ENCODE measurements at places on chromosomes 7 and 10.

GRCh38 chr7:7816816-7817536 lies 98.6 kb upstream of the RPA3 start:
- DNase-seq, result no peak

- DNase-seq, result peak; percentile 48
Measured at GRCh38 chr7:150909200-150909995, 57.1 kb downstream of the AOC1 start.

- DNase-seq, result no peak
Measured at GRCh38 chr7:42025635-42026375, 211.2 kb downstream of the GLI3 start.

- no peak for DNase-seq
Measured at GRCh38 chr10:101781984-101782810, 1.0 kb downstream of the NPM3 start.

DNA sequence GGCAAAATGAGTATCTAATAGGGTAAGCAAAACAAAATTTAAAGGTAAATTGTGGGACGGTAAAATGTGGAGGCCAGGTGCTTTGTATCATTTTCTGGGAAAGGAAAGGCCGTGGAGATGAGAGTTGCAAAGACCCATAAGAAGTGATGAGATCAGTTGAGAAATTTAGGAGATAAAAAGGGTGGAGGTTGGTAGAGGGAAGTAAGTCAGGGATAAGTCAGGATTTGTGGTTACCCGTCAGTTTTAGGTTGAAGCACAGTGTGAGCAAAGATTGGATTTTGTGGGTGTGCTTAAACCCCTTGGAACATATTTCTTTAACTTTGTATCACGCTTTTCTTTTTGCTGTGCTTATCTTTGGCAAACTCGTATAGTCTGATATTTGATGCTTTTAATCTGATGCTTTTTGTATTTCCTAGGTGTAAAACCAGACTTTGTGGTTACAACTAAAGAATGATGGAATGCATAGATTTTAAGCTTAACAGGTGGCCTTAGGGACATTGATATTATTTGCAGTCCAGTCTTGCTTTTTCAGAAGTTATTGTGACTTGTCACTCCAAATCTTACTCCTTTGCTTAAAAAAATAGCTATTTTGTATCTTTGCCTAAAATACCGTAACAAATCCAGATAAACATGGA lies 1.2 kb downstream of the BTRC start:
- DNase-seq, result no peak

GRCh38 chr7:74612015-74612829 lies 45.3 kb upstream of the GTF2I start:
- DNase-seq, result no peak

DNA sequence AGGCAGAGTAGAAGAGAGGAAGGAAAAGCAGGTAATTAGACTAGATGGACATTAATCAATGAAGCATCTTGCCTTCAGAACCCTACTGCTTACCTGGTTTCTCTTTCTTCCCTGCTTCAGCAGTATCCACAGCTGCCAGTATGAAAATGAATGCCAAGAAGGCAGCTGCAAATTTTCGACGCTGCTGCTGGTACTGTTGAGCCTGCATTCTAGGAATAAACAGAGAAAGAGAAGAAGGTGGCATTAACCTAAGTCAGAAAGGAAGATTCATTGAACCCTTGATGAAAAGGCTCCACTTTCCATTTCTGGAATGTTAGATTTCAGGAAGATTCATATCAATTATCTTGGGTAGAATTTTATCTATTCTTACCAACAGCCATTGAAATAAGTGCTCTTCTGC lies 88.8 kb downstream of the PTN start:
- no peak for DNase-seq

DNA sequence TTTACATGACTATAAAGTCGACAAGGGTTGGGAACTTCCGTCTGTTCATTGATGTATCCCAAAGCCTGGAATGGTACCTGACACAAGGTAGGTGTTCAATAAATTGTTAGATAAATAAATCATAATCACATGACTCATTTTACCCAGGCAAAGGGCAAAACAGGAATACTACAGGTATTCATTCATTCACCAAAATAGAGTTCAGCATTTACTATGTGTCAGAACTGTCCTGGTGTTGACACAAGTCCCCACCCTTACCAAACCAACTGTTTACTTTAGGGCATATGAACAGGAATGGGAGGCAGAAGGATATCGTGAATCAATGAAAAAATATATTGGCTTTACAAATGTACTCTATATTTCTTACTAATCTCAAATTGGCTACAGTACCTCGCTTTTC lies 666 bp upstream of the YAE1 start:
- no peak for DNase-seq

GRCh38 chr10:103238506-103239252 lies 7.0 kb upstream of the RPEL1 start:
- no peak for DNase-seq

DNA sequence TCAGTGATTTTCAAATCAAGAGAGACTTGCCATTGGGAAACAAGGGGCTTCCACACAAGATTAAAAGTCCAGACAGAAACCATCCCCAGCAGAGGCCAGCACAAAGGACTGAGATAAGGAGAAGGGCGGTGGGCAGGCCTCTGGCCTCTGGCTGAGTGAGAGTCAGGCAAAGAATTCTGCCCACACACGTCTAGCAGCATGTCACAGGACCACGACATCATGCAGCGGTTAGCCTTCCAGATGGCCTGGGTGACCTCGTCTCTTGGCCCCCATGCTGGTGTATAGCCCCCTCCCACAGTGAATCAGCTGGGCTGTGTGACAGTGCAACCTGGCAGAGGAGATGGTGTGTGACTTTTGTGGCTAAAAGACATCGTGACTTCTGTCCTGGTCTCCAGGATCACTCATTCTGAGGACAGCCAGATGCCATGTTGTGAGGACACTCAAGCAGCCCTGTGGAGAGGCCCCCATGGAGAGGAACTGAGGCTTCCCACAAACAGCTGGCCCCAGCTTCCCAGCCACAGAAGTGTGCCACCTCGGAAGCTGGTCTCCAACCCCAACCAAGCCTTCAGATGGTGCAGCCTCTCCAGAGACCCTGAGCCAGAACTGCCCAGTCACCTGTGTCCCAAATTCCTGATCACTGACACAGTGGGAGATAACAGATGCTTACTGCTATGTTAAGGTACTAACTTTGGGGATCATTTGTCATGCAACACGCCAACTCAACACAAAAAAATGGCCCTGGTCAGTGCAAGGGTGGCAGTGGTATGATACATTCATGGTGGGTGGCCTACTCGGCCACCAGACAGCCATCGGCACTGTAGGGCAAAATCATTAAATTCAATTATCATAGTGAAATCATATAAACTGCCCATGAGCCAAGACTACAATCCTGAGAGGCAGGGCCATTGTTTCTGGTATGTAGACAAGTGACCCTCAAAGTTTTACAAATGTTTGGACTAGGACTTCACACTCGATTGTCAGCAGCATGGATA lies 73.2 kb downstream of the TNS3 start:
- DNase-seq, result no peak

DNA sequence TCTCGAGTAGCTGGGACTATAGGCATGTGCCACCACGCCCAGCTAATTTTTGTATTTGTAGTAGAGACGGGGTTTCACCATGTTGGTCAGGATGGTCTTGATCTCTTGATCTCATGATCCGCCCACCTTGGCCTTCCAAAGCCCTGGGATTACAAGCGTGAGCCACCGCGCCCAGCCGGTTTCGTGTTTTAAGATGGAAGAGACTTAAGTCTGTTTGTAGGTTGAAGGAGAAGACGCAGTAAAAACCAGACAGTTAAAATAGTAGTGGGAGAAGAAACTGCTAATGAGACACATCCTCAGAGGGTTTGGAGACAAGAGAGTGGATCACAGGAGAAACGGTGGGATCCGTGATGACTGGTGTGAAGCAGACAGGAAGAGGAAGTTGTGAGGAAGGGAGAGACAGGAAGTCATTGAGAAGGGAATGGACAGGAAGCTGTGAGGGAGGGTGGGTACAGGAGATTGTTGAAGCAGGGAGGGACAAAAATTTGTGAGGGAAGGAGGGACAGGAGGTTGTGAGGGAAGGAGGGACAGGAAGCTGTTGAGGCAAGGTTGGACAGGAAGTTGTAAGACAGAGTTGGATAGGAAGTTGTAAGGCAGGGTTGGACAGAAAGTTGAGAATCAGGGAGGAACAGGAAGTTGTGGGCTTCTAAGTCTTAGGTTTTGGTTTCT lies 115.5 kb downstream of the WDFY4 start:
- no peak for DNase-seq

GRCh38 chr7:122148878-122149277 lies 4.8 kb upstream of the AASS start:
- DNase-seq, result no peak

DNA sequence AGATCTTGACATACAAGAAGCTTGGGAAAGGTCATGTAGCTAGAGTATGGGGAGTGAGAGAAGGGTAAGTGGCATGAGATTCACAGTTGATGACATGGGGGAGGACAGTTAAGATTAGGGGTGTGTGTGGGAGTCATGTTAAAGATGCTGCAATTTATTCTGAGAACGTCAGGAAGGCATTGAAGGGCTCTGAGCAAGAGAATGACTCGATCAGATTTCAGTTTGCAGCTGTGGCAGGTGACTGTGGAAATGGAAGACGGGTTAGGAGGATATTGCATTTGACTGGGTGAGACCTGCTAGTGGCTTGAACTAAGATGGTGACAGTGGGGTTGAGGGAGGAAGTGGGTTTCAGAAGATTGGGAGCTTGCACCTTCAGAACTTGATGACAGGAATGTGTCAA lies 5.6 kb downstream of the CDC123 start:
- DNase-seq, result no peak

DNA sequence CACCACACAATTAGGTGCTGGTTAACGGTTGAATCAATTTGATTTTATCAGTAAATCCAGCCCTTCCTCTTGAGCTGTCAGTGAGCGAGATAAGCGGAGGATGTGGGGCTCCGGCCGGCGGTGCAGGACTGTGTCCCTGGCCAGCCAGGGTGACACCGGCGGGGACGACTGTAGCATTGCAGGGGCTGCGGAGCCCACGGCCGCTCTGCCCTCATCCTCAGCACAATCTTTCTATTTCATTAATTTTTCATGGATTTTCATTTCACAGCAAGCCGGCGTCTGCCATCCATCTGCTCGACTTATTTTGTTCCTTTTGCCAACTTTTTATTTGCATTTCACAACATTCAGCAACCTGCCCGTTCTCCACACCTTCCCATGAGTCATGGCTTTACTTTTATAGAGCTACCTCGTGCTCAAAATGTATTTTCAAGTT lies 4.7 kb downstream of the ADARB2 start:
- DNase-seq, result no peak

- no peak for DNase-seq
Measured at GRCh38 chr10:80480852-80481251, 26.7 kb downstream of the TSPAN14 start.

DNA sequence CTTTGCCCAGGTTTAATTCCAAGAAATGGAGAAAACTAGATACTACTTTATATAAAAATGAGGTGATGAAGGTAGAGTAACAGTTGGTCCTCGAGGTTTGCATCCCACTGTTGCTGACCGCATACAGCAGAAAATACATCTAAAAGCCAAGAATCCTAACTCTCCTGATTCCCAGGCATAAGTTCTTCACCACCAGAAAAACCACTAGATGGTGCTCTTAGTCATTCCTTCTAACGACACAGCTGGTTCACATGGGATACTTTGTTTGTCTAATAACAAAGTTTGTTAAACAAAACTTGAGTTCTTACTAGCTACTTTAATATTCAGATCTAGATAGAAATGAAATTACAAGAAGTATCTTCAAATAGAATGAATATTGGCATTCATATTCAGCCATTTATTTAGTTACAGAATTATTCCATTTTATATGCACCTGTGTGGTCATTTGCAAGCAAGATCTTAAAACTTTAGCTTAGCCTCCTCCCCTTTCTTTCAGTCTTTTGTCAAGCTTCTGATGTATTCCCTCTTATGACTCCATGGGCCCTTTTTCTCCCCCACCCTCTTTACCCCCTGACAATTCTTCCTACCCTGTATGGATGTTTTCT lies 54.1 kb upstream of the CYP26C1 start:
- no peak for DNase-seq

DNA sequence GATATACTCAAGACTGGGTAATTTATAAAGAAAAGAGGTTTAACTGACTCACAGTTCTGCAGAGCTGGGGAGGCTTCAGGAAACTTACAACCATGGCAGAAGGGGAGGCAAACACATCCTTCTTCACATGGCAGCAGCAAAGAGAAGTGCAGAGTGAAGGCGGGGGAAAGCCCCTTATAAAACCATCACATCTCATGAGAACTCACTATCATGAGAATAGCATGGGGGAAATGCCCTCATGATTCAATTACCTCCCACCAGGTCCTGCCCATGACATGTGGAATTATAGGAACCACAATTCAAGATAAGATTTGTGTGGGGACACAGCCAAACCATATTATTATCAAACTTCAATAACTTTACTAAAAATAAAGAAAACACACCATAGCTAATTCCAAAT lies 30.4 kb upstream of the JAZF1 start:
- no peak for DNase-seq

GRCh38 chr10:131119626-131120355 lies 191.7 kb downstream of the TCERG1L start:
- DNase-seq, result no peak

GRCh38 chr10:132826524-132827422 lies 40.8 kb upstream of the NKX6-2 start:
- no peak for DNase-seq

DNA sequence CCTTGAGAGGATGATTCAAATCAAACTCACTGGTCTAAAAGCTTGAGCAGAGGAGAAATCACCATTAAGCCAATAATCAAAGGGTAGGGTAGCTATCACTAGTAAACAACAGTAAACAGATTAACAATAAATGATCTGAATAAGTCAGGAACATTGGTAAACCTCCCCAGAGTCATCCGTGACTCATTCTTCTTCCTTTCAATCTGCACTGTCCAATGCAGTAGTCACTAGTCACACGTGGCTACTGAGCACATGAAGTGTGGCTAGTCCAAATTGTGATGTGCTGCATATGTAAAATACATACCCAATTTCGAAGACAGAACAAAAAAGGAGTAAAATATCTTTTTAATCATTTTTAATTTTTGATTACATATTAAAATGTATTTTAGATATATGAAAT lies 64.0 kb downstream of the ERCC6 start:
- no peak for DNase-seq

GRCh38 chr10:121310151-121310711 lies 288.0 kb downstream of the FGFR2 start:
- no peak for DNase-seq

DNA sequence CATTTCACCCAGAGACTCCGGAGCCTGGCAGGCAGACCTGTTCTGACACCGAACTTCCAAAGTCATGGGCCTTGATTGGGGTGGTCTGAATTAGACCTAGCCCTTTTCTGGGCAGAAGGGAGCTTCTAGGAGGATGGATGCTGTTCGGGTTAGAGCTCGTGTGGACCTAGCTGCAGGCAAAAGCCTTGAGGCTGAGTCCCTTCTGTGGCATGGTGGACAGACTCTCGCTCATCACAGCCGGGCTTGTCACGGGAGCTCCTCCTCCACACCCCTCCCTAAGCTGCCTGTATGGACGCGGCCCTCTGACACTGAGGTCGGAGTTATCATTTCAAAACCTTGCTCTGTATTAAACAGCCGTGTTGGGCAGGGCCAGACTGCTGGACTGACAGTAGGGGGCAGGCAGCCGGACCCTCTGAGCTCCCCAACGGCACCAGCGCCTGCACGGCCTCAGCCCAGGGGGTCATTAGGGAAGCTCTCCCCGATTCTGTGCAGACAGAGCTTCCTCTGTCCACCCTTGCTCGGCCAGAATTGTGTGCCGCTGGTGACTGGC lies 2.2 kb downstream of the IRF5 start:
- DNase-seq, result no peak
